ENCODE measurements at places on chromosomes 4 and X. TPM values are rescaled to one million over a fixed set of nuclear protein-coding genes. Genes with fewer than 3 reads are reported as not detected.

The AMER1 gene
- polyA plus RNA-seq = 0.48 TPM

The TRPC5OS gene
- polyA plus RNA-seq = not detected

The GUCY1A1 gene
- not detected for polyA plus RNA-seq

The MGAT4D gene
- polyA plus RNA-seq = not detected

The IL1RAPL1 gene
- not detected for polyA plus RNA-seq

The FHDC1 gene
- 9.1 TPM for polyA plus RNA-seq

The CT45A2 gene
- polyA plus RNA-seq = not detected

The H2BW2 gene
- polyA plus RNA-seq = 0.61 TPM

The SERPINA7 gene
- not detected for polyA plus RNA-seq

The PDZD4 gene
- 30.5 TPM for polyA plus RNA-seq

The NXF2 gene
- polyA plus RNA-seq = 0.40 TPM

The CPLX1 gene
- 1.1 TPM for polyA plus RNA-seq

The CSAG2 gene
- polyA plus RNA-seq = not detected

The NSUN7 gene
- 27.3 TPM for polyA plus RNA-seq

The ARHGAP6 gene
- 0.26 TPM for polyA plus RNA-seq

The GPC3 gene
- polyA plus RNA-seq = 36.8 TPM

The CT45A1 gene
- polyA plus RNA-seq = not detected

The PDZD11 gene
- polyA plus RNA-seq = 67.6 TPM

The ATP8A1 gene
- polyA plus RNA-seq = 6.8 TPM

The TMEM35A gene
- 4.2 TPM for polyA plus RNA-seq

The ESX1 gene
- not detected for polyA plus RNA-seq

The ADAMTS3 gene
- 1.0 TPM for polyA plus RNA-seq

The XPNPEP2 gene
- not detected for polyA plus RNA-seq

The NLRP2B gene
- polyA plus RNA-seq = not detected

The FRMPD4 gene
- polyA plus RNA-seq = 0.28 TPM

The SAGE1 gene
- not detected for polyA plus RNA-seq

The CYBB gene
- polyA plus RNA-seq = 0.06 TPM

The MAGEA1 gene
- polyA plus RNA-seq = not detected

The KLHL4 gene
- 1.8 TPM for polyA plus RNA-seq

The UGT2A1 gene
- polyA plus RNA-seq = not detected

The GAGE12J gene
- polyA plus RNA-seq = not detected

The PNCK gene
- polyA plus RNA-seq = 3.0 TPM

The HMGN5 gene
- polyA plus RNA-seq = 155 TPM

The POF1B gene
- not detected for polyA plus RNA-seq

Measured in GM23338 (cell line).